ENCODE measurements at places on chromosomes 12 and 14.

- DNase-seq: no peak
These were observed 358.6 kb downstream of the DUSP6 start for GRCh38 chr12:88993651-88994050.

GRCh38 chr12:69679119-69679518, 20.0 kb downstream of the BEST3 start:
- DNase-seq: no peak

GRCh38 chr12:68958322-68958721, 25.4 kb upstream of the CPM start:
- no peak for DNase-seq

- no peak for DNase-seq
These were observed 86.0 kb upstream of the BCL11B start for GRCh38 chr14:99357916-99358390.

DNA sequence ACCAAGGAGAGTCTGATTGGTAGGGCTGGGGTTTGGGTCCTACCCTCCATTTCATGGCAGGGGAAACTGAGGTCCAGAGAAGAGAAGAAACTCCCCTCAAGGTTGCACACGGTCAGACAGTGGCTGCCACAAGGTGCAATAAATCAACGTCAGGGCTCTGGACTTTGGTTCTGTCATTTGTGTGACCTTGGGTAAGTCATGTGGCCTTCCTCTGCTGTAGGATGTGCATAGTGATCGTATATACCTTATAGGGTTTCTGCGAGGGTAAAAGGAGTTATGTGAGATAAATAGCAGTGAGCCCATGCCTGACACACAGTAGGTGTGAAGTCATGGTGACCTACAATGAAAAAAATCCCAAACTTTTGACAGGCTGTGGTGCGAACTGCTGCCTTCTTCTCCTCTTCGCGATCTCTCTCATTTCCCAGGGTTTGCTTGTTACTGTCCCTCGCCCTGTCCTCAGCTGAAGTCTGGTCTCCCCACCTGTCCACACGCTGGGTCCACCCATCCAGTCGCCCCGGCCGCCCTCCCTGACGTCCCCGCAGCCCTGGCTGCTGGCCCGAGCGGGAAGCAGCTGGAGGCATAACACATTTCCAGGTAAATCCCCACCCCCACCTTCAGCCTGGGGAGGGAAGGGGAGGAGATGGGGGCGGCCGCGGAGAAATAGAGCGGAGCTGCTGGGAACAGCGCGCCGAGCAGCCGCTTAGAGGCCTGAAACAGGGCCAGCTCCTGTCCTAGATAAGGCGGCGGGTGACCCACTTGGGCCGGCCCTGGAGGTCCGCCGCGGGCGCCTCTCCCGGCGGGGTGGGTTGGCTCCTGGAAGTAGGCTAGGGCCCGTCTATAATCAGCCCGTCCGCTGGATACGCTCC, 1.8 kb upstream of the FAM222A start:
- no peak for DNase-seq

- no peak for DNase-seq
These were observed 217.9 kb downstream of the AEBP2 start for GRCh38 chr12:19657118-19657731.

- DNase-seq: no peak
These were observed 620 bp downstream of the PGAM5 start for GRCh38 chr12:132711080-132711843.

- no peak for DNase-seq
These were observed 1.3 kb upstream of the DTX3 start for GRCh38 chr12:57603324-57603723.

DNA sequence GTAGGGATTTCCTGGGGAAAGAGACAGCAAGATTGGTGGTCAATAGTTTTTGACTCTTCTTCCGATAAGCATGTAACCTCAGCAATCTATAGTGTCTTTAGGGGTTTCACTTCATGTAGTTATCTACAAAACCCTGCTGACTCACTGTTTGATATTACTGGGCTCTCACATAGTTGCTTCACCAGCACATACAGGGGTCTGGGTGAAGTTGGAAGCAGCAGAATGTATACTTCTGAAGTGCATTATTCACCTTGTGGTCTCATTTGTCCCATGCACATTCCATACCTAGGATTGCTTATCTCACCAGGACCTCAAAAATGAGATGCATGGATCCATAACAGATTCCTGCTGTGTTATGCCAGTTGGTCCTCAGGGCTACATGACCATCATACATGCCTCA, 280.0 kb downstream of the LRIG3 start:
- no peak for DNase-seq

DNA sequence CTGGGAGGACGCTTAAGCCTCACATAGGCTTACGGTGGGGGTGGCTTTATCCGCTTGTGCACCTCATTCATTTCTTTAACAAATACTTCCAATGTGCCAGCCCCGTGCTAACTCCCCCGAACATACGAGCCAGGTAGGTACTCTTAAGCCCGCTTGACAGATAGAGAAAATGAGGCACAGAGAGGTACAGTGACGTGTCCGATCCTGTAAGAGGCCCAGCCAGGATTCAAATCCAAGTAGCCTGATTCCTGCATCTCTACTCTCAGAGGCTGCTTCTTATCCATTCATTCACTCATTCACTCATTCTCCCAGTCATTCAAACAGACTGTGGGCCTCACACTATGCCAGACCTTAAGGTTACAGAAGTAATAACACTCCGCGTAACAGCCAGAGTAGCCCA, 477 bp downstream of the OAS3 start:
- DNase-seq: no peak

DNA sequence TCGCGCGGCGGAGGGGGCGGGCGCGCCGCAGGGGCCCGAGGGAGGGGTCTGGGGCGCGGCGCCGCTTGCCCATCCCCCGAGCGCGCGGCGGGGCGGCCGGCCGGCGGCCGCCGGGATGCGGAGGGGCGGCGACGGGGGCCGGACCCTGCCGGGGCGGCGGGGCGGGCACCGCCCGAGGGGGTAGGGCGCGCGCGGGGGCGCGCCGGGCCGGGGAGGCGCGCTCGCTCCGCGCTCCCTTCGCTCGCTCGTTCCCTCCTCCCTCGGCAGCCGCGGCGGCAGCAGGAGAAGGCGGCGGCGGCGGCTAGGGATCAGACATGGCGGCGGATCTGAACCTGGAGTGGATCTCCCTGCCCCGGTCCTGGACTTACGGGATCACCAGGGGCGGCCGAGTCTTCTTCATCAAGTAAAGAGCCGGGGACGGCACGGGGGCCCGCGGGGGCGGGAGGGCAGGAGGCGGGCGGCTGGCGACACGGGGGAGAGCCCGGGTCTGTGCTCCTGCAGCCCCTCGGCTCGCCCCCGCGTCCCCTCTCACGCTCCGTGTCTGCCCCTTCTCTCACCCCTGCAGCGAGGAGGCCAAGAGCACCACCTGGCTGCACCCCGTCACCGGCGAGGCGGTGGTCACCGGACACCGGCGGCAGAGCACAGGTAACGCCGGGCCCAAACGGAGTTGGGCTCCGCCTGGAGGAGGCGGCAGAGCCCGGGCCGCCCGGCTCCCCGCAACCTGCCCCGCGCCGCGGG, at the start of gene PLEKHA5:
TSS of gene PLEKHA5 (plus strand) at position 248 of the 738 bp plus-strand sequence. CDS start at position 315, 67 bp downstream.
- DNase-seq: peak; percentile 54

DNA sequence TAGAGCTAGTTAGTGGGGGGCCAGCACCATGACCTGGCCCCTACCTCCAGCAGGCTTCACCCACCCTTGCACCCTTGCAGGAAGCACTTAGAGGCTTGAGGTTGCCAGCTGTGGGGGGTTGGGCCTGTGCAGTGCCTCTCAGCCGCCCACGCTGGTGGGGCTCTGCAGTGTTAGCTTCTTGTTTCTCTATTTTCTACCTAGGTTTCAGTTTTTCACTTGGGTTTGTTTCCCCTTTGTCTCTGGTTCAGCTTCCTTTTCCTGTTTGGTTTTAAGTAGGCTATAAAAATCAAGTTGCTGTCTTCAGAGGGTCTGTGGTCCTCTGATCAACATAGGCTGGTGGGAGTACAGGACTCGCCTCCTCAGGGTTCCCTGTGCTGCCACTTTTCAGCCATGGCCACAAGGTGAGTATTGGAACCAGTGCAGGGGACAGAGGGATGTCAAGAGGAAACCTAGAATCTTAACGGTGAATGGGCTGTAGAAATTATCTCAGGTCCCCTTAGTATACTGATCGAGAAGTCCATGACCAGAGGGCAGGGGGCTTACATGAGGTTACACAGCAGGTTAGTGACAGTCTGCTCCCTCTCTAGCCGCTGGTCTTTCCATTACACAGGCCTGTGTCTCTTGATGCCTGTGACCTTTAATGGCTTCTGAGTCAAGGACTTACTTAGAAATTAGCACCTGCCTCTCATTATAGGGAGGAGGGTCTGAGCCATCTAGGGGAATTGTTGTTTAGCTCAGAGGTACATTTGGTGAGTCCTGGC, at the start of gene EVL:
TSS of gene EVL (plus strand) at position 312 of the 761 bp plus-strand sequence. CDS start at position 391, 79 bp downstream.
- peak; percentile 18 for DNase-seq

GRCh38 chr14:63938198-63939005, 85.6 kb downstream of the SYNE2 start:
- DNase-seq: no peak

DNA sequence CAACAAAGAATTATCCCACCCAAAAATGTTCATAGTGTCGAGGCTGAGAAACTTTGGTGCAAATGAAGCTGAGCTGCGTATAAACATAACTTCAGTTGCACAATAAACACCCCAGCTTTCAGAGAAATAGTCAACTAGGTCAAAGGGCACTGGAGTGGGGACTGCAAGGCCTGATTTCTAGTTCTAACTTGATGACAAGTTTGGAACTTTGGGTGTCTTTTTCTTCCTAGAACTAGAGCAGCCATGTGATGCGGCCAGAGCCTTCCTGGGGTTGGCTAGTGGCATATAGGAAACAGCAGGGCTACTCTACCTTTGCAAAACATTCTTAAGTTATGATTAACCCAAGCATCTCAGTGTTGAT, 298.4 kb upstream of the AMIGO2 start:
- DNase-seq: no peak

GRCh38 chr12:112590281-112590680, 171.5 kb downstream of the PTPN11 start:
- no peak for DNase-seq

GRCh38 chr12:81888106-81888740, 129.1 kb upstream of the PPFIA2 start:
- no peak for DNase-seq

DNA sequence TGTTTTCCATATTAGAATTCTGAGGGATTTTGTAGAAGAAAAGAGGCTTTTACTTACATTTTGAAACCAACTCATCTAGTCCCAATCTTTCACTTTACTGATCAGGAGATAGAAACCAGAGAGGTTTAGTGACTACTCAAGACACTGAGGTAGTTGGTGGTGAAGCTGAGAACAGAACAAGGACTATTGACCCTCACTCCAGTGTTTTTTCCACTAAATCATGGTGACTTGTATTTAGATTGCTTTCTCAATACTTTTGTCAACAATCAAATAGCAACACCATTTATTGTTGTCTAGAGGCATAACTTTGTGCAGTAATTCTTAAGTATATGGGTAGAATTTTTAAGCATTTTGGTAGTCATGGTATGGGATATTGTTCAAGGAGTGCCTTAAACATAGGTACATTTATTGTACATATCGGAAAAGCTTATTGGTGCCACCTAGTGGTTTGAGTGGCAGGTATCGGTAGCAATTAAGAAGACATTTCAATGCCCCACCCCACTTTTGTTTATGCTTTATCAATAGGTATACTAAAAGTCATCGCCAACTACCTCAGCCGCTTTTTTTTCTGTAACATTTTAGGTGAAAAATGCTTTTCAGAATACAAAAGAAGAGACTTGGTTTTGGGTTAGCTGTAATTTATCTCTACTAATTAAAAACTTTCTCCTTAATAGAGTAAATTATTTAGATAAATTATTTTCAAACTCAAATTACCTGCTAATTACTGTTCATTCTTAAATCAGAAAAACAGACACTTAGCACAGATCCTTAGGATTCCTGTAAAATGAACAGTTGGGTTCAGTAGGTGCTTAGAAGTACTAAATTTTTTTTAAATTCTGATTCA, 47.3 kb upstream of the PAWR start:
- peak; percentile 79 for DNase-seq

DNA sequence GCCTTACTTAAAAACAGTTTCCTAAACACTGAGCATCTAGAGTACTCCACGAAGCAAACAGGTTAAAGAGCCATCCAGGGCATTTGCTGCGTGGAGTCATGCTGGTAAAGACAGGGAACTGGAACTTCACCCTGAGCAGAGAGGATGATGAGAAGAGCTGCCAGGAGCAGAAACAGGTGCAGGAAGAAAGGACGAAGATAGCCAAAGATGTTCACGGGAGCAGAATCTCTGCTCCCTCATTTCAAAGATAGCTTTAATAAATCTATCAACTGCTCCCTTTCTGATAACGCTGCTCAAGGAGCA, 280.8 kb upstream of the FKBP4 start:
- DNase-seq: no peak

GRCh38 chr14:105389976-105390848, 8.1 kb upstream of the TEX22 start:
- no peak for DNase-seq

DNA sequence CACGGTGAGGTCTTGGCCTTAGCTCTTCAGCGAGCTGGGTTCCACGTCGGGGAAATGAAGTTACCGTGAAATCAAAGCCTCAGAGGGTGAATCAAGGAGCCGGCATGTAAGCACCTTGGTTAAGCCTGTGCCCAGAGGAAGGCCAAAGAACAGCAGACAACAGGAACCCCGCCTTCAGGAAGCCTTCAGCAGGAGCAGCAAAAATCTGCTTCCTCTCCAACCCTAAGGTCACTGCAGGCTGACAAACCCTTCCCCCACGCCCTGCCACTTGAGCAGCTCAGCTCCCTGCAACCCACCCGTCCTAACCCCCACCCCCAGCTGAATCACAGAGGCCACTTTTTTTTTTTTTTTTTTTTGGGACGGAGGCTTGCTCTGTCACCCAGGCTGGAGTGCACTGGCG, 72.9 kb upstream of the LTA4H start:
- no peak for DNase-seq

DNA sequence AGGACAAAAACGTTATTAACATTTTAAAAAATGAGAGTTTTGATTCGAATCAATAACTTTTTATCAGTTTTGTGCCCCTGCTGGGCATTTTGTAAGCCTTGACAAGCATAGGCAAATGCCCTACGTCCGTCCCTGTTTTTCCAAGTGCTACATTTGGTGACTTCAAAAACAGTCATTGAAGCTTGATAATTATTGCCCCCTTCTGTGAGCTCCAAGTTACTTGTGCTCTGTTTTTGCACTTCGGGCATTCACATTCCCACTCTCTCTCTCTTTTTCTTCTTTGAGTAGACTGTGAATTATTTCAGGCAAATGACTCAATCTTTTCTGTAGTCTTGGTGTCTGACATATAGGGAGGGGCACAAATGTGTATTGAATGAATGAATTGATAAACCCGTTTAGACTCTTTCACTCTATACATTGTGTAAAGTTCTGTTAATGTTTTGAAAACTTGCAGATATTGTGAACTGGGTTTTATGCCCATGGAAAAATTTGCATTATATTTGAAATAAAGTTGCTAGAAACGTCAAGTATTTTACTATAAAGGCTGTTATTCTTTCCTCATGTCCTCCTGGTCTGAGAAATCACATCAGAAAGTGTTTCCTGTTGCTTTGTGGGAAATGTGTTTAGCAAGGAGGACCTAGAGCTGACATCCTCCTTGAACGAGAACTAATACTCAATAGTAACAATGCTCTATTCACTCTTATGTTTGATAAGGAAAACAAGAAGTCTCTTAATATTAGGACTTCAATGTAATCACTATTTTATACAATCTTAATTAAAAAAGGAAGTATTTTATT, 1.4 kb downstream of the APAF1 start:
- DNase-seq: no peak
